ENCODE measurements at places on chromosomes 2 and 18.

- DNase-seq, result no peak
These were observed 31.7 kb upstream of the CYBRD1 start for GRCh38 chr2:171490577-171490976.

DNA sequence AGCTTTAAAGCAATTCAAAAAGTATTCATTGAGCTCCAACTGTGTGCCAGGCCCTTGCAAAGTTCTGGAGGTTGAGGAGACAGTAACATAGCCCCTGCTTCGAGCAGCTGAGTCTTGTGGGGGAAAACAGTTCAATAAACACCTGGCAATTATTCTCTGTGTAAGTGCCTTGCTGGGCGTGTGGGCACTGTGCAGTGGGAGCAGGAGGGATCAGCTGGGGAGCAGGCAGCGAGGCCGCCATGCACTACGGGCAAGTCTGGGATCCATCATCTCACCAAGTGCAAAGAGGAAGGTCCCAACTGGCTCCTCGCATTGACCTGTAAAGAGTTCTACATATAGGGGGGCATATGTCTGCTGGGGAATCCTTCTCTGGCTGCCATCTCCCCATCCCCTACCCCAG is 342.2 kb upstream of the HS6ST1 start:
- DNase-seq, result no peak

DNA sequence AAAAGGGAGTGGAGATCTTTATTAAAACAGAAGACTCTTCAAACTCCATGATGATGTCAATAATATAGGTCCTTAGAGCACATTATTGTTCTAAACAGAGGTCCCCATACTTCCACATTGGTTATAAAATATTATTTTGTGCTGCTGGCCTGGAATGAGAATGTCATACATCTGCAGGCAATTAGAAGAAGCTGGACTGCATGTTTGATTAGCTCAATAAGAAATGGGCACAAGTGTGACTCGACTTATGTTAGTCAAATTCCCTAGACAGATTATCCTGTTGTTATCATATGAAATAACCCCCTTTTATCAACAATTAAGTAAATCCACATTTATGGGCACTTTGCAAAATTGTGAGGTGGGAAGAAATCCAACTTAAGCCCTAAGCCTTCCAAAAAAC is 8.8 kb downstream of the EFEMP1 start:
- DNase-seq, result no peak

- no peak for DNase-seq
These were observed 13.6 kb downstream of the EML4 start for GRCh38 chr2:42182654-42183308.

DNA sequence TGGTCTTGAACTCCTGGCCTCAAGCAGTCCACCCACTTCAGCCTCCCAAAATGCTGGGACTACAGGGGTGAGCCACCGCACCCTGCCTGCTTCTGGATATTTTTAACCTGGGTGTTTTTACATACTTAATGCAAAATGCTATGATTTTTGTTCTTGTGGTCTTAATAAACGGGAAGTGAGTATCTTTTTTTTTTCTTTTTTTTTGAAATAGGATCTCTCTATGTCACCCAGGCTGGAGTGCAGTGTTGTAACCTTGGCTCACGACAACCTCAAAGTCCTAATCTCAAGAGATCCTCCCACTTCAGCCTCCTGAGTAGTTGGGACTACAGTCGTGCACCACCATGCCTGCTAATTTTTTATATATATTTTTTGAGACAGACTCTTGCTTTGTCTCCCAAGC is 19.2 kb upstream of the ASXL2 start:
- no peak for DNase-seq

DNA sequence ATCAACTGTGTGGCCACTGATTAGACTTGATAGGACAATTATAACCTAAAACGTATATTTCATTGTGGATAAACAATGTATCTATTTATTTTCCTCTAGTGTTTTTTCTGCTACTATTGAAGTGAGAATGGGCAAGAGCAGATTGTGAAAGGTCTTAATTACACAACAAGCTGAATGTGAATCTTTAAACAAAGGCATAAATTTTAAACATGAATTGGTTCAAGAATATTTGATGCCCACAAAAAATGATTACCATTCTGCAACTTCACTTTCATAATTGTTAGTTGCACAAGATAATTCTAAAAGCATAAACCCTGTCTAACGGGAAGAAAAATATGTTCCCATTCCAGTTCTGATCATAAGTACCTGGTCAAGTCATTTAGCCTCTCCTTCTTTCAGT is 285.6 kb downstream of the GULP1 start:
- no peak for DNase-seq

DNA sequence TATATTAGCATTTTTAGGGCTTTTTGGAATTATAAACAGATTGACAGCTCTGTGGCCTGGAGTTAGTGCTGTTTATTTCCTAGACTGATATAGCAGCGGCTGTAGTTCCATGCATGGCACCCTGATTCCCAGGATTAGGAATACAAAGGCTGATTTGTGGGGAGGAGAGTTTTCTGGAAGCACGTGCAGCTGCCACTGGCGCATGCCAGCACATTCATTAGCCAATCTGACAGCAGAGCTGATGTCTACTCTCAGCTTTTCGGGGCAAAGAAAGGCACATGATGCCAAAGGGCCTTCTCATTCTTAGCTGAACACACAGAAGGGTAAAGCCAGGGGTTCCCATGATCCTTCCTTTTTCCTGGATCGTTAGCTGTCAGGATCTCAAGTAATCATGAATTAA is 45.7 kb upstream of the RAPH1 start:
- DNase-seq, result peak; percentile 15

GRCh38 chr18:34281290-34281689 is 56.6 kb upstream of the NOL4 start:
- DNase-seq, result no peak
